Stimulated activated CD4-positive, alpha-beta T cell treated with anti-CD3 and anti-CD28 coated beads, TNF-alpha, amount 100 ng/mL, for 48 hours (primary cell): ENCODE measurements at places on chromosomes 6 and 20.

GRCh38 chr20:50724851-50725723 is 6.3 kb upstream of the PARD6B start:
- peak; percentile 76 for DNase-seq

- DNase-seq = no peak
These were observed 12.6 kb upstream of the WFDC12 start for GRCh38 chr20:45136911-45137310.

- no peak for DNase-seq
These were observed 21.5 kb downstream of the EZR start for GRCh38 chr6:158797331-158798310.

- no peak for DNase-seq
These were observed 292.0 kb upstream of the RUNX2 start for GRCh38 chr6:45036103-45036502.
